CD4-positive, alpha-beta T cell treated with Interleukin-6 at 100 ng/mL for 8 hours (primary cell): ENCODE measurements at places on chromosomes 13 and 19.
A peak's percentile ranks its signal among the peaks of the same experiment; 100 is the strongest.

DNA sequence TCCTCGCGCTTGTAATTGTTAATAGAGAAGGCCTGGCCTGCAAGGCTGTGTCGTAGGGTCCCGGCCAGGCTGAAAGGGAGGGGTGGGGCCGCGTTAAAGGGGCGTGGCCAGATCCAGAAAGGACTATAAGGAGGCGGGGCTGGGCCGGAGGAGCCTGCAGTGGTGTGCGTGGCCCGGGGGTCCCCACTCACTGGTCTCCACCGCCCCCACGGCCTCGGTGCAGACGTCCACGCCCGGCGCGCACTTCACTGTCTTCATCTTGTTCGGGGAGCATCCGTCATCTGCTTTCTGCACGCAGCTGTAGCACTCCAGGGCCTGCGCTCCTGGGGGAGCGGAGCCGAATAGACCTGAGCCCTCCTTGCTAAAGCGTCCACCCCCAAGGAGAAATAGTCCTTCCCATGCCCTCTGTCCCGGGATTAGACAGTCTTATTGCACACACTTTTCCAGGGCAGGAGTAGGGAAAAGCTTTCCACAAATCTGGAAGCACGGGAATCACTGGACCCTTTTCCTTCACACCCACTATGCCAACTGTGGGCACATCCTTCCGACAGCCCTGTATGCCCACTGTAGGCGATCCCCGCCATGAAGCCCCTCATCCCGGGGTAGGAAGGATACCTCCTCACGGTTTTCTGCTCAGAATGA lies 1.2 kb downstream of the LYPD3 start:
- no peak for DNase-seq

DNA sequence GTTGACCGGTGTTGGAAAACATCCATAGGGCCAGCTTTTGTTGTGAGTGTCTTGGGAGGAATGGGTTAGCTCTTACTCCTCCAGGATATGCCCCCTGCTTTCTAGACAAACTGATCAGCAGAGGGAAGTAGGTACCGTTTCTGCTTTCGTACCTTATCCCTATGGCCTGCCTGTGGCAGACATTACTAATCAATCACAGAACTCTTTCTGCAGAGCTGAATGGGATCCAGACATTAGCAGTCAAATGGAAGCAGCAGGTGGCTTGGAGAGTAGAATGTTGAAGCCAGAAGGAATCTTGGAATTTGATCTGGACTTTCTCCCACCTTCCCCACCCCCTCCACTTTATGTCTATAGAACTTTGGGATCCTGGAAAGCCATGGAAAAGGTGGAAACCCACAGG lies 17.1 kb downstream of the NWD1 start:
- DNase-seq: no peak

GRCh38 chr13:77389625-77390000 lies 62.7 kb upstream of the MYCBP2 start:
- DNase-seq: no peak

GRCh38 chr13:114096031-114096485 lies 36.4 kb downstream of the RASA3 start:
- no peak for DNase-seq

- no peak for DNase-seq
Measured at GRCh38 chr19:53971673-53972072, 8.9 kb downstream of the CACNG8 start.

DNA sequence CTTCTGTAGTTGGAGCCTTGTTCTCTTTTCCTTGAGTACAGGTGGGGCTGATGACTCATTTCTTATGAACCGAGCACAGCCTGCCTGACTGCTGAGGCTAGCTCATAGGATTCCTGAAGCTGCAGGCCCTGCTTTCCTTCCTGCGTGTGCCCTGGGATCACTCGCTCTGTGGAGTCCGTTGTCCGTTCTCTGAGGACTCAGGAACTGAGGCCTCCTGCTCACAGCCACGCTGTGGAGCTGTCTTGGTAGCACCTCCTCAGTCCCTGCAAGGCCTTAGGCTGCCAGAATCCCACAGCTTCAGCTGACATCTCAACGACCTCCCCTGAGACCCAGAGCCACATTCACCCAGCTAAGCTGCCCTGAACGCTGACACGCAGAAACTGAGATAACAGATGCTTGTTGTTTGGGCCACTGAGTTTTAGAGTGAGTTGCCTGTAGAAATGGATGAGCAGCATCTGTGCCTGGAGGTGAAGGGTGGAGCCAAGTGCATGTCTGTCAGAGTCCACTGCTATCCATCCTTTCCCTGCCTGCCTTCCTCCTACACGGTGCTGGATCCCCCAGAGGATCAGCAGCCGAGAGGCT lies 72.9 kb downstream of the ARHGEF7 start:
- no peak for DNase-seq

DNA sequence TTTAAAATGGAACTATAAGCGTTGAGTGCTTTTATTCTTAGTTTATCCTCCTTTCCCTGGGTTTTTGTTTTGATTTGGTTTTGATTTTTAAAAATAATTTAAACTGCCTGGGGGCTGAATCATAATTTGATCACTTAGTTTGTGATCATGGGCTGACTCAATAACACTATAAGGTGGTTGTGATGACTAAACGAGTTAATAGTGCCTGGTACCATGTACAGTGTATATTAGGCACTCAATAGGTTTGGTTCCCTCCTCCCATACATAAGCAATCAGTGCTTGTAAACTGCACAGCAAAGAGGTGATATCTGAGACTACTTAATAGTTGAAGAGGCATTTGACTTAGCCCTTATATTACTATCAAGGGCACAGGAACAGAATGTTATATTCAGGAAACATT lies 200.9 kb upstream of the RFC3 start:
- no peak for DNase-seq

- DNase-seq: no peak
Measured at GRCh38 chr19:45897261-45897812, 5.1 kb downstream of the MYPOP start.

GRCh38 chr13:111914241-111915103 lies 152.5 kb upstream of the SOX1 start:
- DNase-seq: no peak

DNA sequence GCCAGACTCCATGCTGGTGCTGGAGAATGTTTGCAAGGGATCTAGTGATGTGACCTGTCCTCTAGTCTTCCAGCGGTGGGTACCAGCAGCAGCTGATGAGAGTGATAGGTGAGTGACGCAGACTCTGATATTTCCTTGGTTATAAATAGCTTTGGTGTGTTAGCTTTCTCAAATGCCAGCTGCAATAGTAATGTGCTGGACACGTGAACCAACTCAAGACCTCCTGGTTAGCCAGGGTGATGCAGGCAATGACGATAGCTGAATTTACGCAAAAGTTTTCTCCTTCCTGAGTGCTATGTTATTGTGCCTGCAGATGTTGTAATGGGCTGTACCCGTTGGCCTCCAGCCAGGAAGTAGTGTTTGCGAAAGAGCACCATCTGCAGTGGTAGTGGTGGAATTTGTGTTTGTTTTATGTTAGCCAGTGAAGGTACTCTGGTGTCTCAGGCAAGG lies 129.5 kb downstream of the CYSLTR2 start:
- DNase-seq: no peak

DNA sequence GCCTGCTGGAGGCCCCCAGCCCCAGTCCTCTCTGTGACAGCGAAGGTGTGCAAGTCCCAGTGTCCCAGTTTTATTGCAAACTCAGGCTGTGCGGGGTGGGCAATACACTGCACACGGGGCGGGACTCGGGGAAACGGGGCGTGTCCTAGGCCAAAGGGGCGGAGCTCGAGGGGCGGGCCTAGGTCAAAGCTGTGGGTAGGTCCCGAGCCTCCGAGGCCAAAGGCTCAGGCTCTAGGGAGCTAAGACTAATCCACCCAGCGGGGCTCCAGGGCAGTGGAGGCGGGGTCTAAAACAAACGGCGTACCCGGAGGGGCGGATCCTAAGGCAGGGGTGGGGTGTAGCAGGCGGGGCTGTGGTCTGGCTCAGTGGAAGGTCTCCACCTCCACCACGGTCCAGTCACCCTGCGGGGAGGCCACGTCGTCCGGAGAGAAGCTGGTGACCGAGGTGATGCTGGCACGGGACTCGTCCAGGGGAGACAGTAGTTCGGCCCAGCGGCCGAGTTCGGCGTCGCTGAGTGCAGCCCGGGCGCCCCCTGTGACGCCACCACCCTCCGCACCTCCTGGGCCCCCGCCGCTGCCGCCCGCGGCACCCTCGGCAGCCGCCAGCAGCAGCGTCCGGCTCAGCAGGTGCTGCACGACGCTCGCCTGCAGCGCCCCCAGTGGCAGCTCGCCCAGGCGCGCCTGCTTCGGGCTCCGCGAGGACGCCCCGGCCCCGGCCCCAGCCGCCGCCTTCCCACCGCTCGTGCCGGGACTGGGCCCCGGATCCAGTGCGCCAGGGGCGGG lies 5.3 kb downstream of the PRR36 start:
- peak; percentile 83 for DNase-seq

GRCh38 chr19:18397242-18398202 lies at the start of gene LRRC25:
Gene LRRC25 (minus strand): TSS chr19:18397622. CDS start chr19:18396963, 659 bp downstream.
- DNase-seq: no peak

DNA sequence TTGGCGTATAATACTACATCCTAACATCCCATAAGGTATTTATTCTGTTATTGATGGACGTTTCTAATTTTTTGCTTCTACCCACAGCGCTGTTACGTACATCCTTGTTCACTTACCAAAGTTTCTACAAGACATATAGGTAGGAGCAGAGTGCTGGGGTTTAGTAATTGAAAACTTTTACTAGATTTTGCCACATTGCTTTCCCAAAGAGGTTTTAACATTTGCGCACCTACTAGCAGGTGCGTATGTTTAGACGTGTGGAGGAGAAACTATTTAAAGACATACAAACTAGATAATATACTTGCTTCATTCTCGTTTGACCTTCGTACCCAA lies 559 bp upstream of the RPL21 start:
- DNase-seq: no peak

DNA sequence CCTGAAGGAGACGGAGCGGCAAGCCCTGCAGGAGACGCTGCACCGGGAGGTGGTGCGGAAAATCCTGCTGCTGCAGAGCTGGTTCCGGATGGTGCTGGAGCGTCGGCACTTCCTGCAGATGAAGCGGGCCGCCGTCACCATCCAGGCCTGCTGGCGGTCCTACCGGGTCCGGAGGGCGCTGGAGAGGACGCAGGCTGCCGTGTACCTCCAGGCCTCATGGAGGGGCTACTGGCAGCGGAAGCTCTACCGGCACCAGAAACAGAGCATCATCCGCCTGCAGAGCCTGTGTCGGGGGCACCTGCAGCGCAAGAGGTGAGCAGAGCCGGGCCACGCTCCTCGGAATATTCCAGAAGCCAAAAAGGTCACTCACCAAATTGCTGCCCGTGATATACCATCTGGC lies 22.4 kb upstream of the USE1 start:
- DNase-seq: no peak

DNA sequence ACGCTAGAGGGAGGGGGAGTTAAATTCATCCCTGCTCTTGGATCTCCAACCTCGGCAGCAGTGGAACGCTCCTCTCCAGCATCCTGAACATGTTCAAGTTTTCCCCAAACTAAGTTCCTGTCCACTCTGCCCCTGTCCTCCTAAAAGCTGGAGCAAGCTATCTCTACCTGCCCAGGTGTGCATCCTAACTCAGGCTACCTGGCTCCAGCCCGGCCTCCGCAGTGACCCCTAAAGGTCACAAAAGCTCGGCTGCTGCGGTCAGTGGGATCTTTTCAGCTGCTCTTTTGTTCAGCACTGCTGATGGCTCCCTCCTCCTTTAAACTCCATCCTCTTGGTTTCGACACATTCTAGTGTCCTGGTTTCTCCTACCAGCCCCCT lies 1.4 kb downstream of the DCUN1D2 start:
- DNase-seq: no peak

DNA sequence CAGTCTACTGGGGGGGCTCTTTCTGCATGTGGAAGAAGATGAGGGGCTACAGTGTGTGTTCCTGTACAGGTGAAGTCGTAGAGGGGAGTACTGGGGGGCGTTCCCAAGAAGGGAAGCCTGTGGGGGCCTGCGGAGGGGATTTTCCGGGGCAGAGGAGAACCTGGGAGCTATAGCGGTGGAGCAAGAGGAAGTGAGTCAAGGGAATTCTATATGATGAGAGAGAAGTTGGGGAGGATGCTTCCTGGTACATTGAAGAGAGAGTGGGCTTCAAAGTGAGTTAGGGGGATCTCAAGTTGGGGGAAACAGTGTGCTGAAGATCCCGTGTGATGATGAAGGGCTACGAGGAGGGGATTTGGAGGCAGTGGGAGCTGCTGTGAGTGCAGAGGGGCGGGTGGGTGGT lies 1.9 kb upstream of the CACNG8 start:
- DNase-seq: no peak
